MCF 10A (cell line): ENCODE measurements at places on chromosomes 5 and 9. TPM values are rescaled to one million over a fixed set of nuclear protein-coding genes. Genes with fewer than 3 reads are reported as not detected.

GHR gene
- total RNA-seq: 1.8 and 1.9 TPM in 2 replicates

SPATA6L gene
- total RNA-seq: 3.7 and 5.5 TPM in 2 replicates

LCN12 gene
- 0.86 and 1.2 TPM in 2 replicates for total RNA-seq

NELFB gene
- 38.0 and 40.5 TPM in 2 replicates for total RNA-seq

HRH2 gene
- not detected in 2 replicates for total RNA-seq
